ENCODE measurements at places on chromosomes 3 and 15.

DNA sequence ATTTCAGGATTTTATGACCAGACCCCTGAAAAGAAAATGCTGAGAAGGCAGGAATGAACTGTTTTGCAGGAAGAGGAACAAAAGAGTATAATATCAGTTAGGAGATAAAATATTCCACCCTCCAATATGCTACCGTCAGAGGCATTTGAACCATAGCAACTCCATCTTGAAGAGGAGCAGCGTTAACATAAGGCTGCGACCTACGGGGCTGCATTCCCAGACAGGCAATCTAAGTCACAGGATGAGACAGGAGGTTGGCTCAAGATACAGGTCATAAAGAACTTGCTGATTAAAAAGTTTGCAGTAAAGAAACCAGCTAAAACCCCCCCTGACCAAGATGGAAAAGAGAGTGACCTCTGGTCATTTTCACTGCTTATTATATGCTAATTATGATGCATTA is 22.9 kb downstream of the CCDC39 start:
- DNase-seq, result no peak

GRCh38 chr15:47750030-47750739 is 32.9 kb downstream of the SEMA6D start:
- peak; percentile 40 for DNase-seq

- peak; percentile 14 for DNase-seq
These were observed 142.8 kb downstream of the CHL1 start for GRCh38 chr3:339351-339750.

DNA sequence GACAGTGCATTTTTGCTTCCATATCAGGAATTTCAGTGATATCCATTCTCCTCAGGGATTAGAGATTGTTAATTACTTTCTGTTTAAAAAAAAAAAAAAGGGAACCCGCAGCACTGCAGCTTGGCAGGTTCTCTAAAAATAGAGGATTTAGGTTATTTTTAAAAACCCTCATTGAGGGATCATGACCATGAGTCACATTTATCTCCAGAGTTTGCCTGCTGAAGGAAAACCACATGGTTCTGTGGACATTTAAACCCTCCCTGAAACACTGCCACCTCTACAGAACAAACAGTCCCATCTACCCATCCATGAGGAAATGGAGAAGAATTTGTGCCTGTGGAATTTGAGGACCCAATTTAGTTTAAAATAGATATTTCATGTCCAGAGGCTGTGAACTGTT is 66.2 kb upstream of the UBE2E1 start:
- peak; percentile 86 for DNase-seq

- no peak for DNase-seq
These were observed 21.2 kb downstream of the GPR156 start for GRCh38 chr3:120263792-120264191.

- no peak for DNase-seq
These were observed 16.3 kb upstream of the NEK10 start for GRCh38 chr3:27385504-27385903.

- DNase-seq, result no peak
These were observed 510.8 kb upstream of the SEMA6D start for GRCh38 chr15:47206358-47206978.

DNA sequence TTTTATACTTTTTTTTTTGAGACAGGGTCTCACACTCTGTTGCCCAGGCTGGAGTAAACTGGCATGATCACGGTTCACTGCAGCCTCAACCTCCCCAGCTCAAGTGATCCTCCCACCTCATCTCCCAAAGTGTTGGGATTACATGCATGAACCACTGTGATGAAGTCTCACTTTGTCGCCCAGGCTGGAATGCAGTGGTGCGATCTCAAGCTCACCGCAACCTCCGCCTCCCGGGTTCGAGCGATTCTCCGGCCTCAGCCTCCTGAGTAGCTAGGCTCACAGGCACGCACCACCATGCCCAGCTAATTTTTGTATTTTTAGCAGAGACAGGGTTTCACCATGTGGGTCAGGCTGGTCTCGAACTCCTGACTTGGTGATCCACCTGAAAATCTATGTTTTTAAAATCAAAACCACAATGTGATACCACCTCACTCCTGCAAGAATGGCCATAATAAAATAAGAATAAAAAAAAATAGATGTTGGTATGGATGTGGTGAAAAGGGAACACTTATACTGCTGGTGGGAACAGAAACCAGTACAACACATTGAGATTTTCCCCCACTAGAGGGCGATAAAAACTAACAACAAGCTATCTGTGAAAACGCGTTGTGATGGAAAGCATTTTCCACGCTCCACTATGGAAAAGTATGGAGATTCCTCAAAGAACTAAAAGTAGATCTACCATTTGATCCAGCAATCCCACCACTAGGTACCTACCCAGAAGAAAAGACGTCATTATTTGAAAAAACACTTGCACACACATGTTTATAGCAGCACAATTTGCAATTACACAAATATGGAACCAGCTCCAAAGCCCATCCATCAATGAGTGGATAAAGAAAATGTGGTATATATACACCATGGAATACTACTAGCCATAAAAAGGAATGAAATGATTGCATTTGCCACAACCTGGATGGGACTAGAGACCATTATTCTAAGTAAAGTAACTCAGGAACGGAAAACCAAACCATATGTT is 26.8 kb upstream of the OCA2 start:
- DNase-seq, result no peak

DNA sequence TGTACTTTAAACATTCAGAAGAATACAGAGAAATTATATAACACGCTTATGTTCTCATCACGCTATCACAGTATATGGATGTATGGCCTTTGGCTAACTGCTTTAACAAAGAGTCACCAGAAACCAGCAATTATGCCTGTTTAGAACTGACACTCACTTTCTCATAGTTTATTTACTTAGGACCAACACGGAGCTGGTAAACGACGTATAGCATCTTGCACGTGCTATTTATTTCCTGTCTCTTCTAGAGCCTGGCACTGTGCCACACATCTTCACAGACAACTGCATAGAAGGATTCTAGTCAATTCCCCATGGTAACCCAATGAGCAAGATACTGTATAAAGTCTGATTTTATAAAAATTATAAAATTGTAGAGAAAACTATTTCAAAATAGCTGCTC is 43.6 kb downstream of the TBC1D2B start:
- DNase-seq, result no peak

DNA sequence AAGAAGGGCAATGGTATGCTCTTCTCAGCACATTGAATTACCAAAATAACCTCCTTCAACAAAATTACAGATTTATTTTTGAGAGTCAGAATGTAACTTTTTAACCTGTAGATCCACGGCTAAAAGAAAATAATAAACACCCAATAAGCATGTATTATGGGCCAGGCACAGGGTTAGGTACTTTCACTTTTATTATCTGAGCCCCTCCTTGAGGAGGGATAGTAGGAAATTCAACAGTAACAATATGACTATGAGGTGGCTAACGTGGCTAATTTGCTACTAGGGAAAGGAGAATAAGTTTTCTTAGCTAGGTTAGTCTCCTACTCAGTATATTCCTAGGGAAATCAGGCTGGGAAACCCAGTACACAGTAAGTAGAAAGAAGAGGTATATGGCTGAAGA is 306.9 kb downstream of the GAP43 start:
- DNase-seq, result no peak

DNA sequence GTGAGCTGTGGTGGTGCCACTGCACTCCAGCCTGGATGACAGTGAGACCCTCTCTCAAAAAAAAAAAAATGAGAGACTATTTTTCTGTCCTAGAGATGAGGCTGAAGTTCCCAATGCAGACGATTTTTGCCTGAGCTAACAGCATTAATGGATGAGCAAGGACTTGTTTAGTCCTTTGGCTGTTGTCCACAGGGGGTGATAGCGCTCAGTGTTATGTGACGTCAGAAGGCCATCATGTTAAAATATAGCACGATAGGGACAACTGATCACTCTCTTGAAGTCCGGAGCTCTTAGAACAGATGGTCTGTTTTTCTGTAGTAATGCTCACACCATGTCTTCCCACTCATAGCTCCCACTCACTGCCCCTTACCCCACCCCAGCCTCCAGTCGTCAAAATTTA is 6.8 kb downstream of the TRNT1 start:
- DNase-seq, result no peak

GRCh38 chr15:47184908-47185801 is 532.1 kb upstream of the SEMA6D start:
- DNase-seq, result no peak

DNA sequence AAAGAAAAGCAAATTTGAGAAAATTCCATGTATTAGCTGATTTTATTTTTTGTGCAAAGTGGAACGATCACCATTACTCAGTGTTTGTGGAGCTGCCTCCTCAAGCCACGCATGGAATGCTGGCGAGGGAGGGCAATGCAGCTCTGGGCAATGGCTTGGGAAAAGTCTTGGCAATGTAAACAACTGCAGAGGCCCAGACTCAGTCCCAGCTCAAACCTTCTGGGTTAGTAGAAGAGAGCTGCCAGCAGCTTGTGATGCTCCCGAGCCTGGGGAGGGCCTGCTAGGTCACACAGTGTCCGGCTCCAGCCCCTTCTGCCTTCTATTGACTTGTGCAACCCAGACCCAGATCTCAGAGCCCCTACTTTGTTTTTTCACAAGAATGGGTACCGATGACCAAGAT is 4.3 kb downstream of the EPHB1 start:
- no peak for DNase-seq

- DNase-seq, result no peak
These were observed 771.1 kb downstream of the NR2F2 start for GRCh38 chr15:97101572-97101971.

DNA sequence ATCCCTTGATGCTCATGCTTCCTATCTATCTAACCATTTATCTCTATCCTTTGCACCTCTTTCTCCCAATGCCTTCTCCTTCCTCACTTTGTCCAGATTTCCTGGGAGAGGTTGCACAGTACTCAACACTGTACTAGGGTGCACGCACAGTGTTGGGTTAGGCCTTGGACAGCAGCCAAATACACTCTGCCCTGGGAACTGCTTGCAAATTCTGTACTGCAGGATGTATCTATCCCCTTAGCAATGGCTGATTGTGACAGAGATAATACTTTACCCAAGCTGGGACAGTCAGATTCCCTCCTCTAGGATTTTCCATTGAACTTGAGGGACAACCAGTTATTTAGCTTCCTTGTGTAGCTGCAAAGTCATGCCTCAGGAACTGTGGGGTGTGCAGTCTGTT is 113.3 kb downstream of the IL20RB start:
- no peak for DNase-seq

- no peak for DNase-seq
These were observed 135.7 kb downstream of the SLC9A9 start for GRCh38 chr3:143712522-143712921.

DNA sequence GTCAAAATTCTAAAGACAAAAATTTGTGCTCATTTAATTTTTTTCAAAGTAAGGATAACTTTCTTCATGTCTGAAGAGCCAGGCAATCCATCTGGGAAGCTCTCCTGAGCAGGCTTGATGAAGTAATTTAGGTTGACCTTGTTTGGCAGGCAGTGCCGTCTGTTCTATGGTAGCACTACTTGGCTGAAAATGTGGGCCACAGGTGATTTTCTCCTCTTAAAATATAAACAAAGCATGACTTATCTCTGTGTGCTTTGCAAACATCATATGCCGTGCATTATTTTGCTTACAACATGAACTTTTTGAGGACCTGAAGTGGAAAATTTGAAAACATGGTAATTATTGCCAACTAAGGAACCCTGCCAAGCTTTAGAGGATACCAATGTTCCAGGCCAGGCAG is 143.2 kb downstream of the RAP2B start:
- DNase-seq, result no peak

- DNase-seq, result no peak
These were observed 20.1 kb upstream of the GOLGA6L2 start for GRCh38 chr15:23467110-23467600.

DNA sequence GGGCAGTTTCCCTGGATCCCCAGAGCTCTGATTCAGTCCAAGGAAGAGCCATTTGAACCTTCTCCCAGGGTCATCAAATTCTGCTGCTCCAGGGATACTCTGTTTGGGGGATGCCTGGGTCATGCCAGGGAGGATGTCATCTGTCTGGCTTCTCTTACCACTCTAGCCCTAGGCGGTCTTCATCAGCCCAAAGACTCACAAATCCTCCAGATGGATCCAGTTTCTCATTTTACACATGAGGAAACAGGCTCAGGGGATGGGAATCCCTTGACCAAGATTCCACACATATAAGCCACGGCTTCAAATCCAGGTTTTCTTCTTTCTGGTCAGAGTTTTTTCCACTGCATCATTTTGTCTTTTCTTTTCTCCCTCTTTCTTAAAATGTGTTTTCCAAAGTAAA is 36.7 kb downstream of the SLC28A1 start:
- no peak for DNase-seq

DNA sequence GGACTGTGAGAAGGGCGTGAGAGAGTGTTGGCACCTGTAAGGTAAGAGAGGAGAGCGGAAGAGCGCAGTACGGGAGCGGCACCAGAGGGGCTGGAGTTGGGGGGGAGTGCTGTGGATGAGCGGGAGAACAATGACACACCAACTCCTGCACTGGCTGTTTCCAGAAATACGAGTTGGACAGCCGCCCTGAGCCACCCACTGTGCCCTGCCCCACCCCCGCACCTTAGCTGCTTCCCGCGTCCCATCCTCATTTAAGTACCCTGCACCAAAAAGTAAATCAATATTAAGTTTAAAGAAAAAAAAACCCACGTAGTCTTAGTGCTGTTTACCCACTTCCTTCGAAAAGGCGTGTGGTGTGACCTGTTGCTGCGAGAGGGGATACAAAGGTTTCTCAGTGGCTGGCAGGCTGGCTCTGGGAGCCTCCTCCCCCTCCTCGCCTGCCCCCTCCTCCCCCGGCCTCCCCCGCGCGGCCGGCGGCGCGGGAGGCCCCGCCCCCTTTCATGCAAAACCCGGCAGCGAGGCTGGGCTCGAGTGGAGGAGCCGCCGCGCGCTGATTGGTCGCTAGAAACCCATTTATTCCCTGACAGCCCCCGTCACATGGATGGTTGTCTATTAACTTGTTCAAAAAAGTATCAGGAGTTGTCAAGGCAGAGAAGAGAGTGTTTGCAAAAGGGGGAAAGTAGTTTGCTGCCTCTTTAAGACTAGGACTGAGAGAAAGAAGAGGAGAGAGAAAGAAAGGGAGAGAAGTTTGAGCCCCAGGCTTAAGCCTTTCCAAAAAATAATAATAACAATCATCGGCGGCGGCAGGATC is at the start of gene SOX2:
Gene SOX2, plus strand, starts transcription at position 601 of the 811 bp plus-strand sequence. CDS start 436 bp downstream, outside the sequence.
- DNase-seq, result peak; percentile 62

DNA sequence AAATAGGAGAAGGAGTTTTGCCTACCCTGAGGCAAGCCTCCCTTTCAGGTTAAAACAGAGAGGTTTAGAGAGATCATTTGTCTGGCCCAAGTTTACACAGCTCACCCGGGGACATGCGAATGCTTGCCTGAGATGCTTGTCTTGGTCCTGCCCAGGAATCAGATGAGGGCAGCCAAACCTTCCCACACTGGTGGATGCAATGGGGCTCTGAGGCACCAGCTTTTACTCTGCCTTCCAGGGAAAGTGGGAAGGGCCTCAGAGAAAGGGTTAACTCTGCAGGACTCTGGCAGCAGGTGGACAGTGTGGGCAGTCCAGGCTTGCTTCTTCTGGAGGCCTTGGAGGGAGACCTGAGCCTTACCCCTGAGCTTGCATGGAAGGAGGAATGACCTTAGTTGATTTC is 90.0 kb downstream of the LRRK1 start:
- no peak for DNase-seq

DNA sequence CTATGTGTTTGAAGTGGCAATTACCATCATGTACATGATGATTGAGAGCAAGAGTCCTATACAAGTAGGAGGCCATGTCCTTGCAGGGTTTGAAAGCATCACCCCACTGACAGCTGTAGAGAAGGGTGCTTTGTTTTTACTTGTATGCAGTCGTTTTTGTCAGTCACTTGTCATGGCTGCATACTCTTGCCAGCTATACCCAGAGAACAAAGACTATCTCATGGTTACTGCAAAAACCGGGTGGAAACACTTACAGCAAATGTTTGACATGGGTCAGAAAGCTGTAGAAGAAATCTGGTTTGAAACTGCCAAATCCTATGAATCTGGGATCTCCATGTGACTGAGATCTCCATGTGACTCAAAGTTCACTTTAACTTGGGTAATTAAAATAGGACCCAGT is 6.9 kb upstream of the PSMA4 start:
- peak; percentile 22 for DNase-seq
